ENCODE measurements at places on chromosomes 11 and 22.

- no peak for DNase-seq
Measured at GRCh38 chr22:25051983-25052710, 99.6 kb downstream of the KIAA1671 start.

GRCh38 chr11:122107566-122107965, 8.4 kb downstream of the BLID start:
- DNase-seq: no peak

GRCh38 chr11:117426297-117426685, 98.6 kb downstream of the CEP164 start:
- DNase-seq: peak; percentile 57

- DNase-seq: no peak
Measured at GRCh38 chr11:80779905-80780605, 1339.2 kb upstream of the TENM4 start.

DNA sequence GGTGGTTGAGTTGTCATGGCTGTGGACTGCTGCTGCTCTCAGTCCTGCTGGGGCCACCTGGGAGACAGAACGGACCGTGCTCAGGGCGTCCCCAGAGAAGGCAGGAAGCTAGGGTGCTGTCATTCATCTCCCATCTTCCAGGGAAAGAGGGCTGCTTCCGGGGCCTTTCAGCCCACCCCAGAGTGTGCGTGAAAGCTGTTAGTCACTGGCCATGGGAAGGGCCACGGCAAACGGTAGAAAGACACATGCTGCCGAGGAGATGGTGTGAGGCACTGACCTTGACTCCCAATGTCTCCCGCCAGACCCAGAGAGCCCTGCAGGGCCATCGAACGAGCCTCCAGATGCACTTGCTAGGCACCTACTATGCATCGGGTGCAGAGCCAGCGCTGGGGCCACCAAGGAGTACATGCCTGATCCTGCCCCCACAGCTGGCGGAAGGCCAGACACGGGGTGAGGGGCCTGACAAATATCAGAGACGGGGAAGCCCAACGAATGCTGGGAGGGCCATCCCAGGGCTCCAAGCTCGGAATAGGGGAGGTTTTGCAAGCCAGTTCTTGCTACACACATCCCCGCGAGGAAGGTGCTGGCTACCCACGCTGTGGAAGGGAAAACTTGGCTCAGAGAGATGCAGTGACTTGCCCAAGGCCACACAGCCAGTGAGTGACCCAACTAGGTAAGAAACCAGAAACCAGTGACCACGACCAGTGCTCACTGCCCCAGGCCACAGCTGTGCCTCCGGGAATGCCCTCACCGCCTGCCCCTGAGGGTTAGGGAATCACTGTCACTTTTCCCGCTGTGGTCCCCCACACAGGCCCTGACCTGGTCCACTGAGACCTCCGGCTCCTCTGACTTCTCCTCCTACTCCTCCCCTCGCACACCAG, 10.1 kb downstream of the RAC2 start:
- no peak for DNase-seq

DNA sequence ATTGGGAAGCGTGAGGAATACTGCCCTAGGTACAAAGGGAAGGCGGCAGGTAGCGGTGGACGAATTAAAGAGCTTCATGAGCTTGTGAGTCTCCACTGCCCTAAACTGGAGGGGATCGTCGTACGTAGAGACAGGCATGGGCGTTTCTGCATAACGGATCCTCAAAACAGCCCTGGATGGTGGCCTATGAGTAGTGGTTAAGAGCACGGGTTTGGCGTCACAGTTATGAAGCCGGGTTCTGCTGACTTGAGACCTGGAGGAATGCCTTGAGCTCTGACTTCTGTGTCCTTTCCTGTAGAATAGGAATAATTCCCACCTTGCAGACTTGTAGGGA, 335 bp downstream of the TMEM138 start:
- DNase-seq: peak; percentile 71

DNA sequence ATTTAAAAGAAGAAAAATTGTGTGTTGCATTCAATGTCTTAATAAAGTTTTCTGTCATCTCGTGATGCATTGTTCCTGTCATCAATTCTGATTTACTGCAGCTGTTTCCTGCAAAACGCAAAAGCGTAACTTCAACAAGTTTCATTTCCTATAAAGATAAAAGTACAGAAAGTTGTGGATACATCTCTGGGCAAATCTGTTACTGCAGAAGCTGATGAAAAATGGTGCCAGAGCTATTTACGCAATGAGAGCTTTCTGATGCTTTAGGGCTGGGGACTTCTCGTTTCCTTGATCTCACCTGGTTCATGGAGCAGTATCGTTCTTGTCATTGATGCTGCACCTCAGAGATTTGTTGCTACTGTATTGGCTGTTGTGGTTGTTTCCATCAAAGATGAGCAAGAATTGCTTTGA, 15.5 kb upstream of the MS4A12 start:
- no peak for DNase-seq

- DNase-seq: no peak
Measured at GRCh38 chr22:47371263-47372090, 609.0 kb downstream of the TBC1D22A start.

DNA sequence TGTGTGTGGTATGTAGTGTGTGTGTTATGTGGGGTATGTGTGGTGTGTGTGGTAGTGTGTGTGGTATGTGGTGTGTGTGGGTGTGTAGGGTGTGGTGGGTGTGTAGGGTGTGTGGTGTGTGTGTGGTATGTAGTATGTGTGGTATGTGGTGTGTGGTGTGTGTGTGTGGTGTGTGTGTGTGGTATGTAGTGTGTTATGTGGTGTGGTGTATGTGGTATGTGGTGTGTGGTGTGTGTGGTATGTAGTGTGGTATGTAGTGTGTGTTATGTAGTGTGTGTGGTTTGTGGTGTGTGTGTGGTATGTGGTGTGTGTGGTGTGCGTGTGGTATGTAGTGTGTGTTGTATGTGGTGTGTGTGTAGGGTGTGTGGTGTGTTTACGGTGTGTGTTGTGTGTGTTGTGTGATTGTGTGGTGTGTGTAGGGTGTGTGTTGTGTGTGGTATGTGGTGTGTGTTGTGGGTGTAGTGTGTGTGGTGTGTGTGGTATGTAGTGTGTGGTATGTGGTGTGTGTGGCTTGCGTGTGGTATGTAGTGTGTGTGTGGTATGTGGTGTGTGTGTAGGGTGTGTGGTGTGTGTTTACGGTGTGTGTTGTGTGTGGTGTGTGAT, 4.2 kb upstream of the PPP6R2 start:
- DNase-seq: no peak

- no peak for DNase-seq
Measured at GRCh38 chr11:74490941-74491340, 2.6 kb downstream of the LIPT2 start.

- no peak for DNase-seq
Measured at GRCh38 chr22:36955691-36956090, 42.3 kb downstream of the CSF2RB start.

- no peak for DNase-seq
Measured at GRCh38 chr11:122726028-122726427, 70.5 kb downstream of the UBASH3B start.

- no peak for DNase-seq
Measured at GRCh38 chr22:36546932-36547331, 18.0 kb upstream of the EIF3D start.

DNA sequence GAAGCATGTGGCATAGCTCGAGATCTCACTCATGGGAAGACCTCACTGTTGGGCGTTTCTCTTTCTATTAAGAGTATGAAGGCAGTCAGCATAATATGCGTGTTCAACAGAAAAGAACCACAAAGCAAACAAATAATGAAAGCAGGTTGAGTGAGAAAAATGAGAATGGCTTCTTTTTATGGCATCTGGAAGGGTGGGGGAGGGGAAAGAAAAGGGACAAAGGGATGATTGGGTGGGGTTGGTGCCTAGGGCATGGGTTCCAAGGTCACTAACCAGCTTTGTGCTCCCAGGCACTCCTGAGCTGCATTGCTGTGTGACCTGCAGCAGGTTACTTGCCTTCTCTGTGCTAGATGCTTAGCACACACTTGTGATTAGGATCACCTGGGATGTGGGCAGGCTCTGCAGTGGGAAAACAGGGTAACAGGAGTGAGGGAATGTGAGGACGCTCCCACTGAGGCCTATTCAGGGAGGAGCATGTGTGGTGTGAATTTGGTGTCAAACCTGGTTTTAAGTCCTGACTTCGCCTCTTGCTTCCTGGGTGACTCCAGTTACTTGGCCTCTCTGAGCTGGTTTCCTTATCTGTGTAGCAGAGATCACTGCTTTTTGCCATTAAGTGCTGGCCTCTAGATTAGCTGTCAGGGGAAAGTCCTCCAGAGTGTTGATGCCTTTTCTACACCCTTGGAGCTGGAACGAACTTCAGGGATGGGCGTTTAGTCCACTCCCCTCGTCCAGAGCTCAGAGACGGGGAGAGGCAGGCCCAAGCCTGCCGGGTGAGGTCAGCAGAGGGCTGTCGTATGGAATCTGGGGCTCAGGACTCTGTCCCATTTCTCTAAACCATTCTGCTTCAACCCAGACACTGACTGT, 74.8 kb downstream of the KIAA1671 start:
- no peak for DNase-seq

Measured in CD4-positive, CD25-positive, alpha-beta regulatory T cell (primary cell).